ENCODE measurements at places on chromosomes 1 and 21.

DNA sequence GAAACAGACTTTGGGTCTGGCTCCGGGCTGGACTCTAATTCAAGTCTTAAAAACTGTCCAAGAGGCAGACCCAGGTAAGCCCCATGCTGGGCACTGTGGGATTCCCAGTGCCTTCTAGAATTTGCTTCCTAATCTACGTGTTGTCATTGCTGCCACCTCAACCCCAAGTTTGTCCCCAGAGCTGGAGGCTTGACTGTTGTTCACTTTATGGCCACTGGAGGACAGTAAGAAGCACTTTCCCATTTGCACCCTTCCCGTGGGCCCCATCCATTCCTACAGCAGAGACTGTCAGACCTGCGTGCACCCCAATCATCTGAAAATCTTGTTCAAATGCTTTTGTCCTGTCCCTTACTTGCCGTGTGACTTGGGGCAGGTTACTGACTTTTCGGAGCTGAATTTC lies 29.4 kb upstream of the VASH2 start:
- peak; percentile 57 for DNase-seq

DNA sequence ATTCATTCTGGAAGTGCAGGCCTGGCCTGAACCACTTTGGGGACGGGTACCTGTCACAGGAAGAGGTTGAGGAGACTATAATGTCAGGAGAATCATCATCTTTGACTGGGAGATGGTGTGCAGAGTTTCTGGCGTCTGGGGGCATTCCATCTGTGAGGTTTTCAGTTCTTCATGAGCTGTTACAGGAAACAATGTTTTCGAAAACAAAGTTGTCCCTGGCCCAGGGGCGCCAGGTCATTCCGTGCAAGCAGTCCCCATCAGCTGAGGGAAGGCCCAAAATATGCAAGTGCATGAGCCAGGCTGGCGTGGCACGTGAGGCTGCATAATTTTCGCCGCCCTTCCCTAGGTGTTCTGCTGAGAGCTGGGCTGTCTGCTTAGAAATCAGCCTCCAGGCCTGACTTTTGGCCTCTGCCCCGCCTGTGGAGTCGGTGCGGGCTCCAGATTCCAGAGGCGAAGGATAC lies 68.4 kb upstream of the ATP5PO start:
- DNase-seq: peak; percentile 30

- no peak for DNase-seq
These were observed 184.4 kb downstream of the NFIA start for GRCh38 chr1:61266738-61267137.

DNA sequence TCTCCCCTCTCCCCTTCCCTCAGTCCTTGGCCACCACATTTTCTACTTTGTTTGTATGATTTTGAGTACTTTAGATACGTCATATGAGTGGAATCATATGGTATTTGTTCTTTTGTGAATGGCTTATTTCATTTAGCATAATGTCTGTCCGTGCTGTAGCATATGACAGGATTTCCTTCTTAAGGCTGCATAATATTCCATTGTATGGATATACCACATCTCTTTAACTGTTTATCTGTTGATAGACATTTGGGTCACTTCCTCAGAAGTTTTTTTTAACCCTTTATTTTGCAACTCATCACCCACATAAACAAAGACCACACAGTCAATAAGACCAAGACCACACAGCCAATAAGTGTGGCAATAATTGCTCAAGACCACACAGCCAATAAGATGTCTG lies 24.9 kb downstream of the FAM163A start:
- DNase-seq: no peak

DNA sequence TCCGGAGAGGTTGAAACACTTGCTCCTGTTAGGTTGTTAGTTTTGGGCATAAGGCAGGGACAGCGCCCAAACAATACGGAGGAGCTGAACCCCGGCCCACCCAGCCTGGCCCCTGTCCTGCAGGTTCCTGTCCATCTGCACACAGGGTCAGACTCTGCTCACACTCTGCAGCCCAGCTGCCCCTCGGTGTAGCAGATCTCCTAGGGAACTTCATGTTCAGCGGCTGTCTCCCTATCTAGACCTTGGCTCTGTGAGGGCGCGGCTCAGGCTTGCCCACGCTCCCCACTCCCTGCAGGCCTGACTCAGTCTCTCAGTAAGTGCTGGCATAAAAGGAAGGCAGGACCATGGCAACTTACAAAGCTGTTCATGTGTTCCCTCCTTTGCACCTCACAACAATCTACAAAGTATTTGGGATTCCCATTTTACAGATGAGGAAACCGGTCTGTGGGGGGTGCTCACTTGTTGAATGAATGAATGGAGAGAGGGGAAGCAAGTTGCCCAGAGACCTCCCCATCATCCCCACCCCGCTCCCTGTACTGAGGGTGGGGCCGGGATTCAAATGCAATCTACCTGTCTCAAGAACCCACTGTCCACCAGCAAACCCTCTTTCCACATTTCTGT lies 26.2 kb downstream of the ACOT11 start:
- no peak for DNase-seq
